ENCODE measurements at places on chromosomes 5 and 9.
A peak's percentile ranks its signal among the peaks of the same experiment; 100 is the strongest.

DNA sequence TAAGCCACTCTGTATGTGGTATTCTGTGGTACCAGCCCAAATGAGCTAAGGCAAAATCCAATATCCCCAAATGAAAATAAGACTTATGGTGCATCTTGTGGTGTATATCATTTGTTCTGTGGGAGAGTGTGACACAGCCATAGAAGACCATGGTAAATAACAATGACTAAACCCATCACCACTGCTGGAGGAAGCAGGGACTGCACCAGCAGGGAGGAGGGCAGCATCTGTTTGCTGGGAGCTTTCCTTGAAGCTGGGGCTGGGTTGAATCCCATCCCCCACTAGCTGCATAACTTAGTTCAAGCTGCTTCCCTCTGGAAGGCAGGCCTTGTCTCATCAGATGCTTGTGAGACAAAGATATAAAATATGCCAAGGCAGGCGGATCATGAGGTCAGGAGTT lies 14.2 kb downstream of the GADD45G start:
- DNase-seq = no peak

DNA sequence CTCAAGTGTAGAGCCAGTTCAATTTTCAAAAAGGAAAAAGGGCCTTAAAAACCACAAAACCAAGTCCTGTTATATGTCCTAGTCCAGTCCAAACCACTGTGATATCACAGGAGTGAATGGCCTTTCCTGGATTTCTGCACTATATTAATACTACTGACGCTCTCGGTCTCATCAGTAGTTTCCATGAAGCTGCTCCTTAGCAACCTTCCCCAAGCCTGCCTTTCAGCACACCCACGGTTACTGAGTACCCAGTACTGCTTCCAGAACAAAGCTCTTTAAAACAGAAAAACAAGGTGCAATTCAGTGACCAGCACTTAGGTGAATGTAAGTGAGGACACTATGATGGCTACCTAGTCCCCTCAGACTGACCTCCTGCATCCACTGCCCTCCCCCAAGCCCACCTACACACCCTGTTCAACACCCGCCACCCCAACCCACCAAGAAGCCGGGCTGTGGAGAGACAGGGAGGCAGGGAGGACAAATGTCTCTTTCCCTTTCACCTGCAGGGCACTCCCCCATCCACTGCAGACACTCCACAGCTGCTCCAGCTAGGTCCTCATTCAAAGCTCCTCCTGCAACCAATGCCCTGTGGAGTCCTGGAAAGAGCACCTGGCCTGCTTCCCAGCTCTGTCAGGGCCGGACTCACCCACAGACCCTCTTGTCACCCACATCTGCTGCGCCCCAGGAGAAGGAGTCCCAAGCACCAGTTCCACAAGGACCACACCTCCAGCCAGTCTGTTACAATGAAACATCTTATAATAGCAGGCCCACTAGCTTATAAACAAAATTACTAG lies 25.9 kb downstream of the PSMB7 start:
- no peak for DNase-seq

GRCh38 chr9:28092981-28093936 lies 520.0 kb upstream of the C9orf72 start:
- no peak for DNase-seq

DNA sequence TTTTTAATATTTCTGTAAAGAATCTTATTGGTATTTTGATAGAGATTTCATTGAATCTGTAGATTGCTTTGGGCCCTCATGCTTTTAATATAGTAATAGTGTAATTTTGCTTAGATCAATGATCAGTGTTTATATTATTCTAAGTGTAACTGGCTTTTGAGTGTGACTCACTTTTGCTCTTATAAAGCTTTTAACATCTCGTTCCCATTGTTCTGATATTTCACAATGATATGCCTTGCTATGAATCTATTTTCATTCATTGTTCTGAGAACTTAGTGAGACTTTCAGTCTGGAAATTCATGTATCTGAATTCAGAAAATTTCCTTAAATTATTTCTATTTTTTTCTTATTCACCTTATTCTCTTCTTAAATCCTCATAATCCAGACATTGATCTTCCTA lies 13.5 kb upstream of the MAMDC2 start:
- DNase-seq = no peak

GRCh38 chr5:142143878-142144277 lies 35.3 kb downstream of the NDFIP1 start:
- DNase-seq = no peak

- DNase-seq = peak; percentile 53
Measured at GRCh38 chr5:168219515-168220410, 71.7 kb upstream of the WWC1 start.

- no peak for DNase-seq
Measured at GRCh38 chr9:34370970-34371880, 5.5 kb downstream of the MYORG start.

GRCh38 chr5:88109818-88110217 lies 158.8 kb downstream of the TMEM161B start:
- no peak for DNase-seq

GRCh38 chr5:145752534-145752933 lies 82.6 kb downstream of the PRELID2 start:
- DNase-seq = no peak

- DNase-seq = no peak
Measured at GRCh38 chr5:14325369-14325768, 182.2 kb downstream of the TRIO start.

- DNase-seq = no peak
Measured at GRCh38 chr9:14389657-14390056, 75.7 kb upstream of the NFIB start.

DNA sequence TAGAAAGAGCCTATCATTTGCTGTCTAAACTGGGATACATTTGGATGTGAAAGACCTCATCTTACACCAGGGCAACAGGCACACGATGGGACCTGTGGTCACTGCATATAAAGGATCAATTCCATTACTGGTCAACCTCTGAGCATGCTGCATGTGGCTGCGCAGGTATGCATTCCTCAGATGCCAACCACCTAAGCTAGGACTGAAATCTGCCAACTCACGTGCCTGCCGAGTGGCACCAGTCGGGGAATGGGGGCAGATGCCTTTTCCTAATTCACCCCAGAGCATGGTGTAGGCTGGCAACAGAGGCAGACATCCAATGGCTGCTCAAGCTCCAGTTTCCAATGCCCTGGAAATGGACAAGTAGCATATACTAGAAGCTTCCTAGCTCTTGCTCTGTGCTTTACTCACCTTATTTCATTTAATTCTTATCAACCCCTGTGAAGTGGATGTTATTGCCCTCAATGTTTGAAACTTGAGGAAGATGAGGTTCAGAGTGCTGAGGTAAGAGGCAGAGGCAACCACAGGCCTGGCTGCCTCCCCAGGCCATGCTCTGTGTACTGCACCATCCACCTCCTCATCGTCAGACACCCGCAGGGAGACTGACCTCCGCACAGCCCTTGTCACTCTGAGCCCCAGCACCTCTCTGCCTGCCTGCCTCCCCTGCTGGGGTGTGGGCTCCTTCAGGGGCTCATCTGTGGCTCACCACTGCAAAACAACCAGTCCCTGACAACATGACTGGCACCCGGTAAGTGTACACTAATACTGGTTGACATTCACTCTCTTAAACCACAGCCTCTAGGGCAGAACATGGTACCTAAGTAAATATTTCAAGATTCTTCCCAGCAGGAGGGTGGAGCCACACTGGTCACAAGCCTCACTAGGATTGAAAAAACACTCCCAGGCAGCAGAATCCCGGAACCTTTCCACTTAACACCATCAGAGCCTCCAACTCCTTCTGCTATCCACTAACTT lies 228.5 kb downstream of the CRB2 start:
- DNase-seq = no peak

- no peak for DNase-seq
Measured at GRCh38 chr9:36150574-36151315, 14.2 kb downstream of the GLIPR2 start.
